ENCODE measurements at places on chromosomes 6 and 20. TPM values are rescaled to one million over a fixed set of nuclear protein-coding genes. Genes with fewer than 3 reads are reported as not detected.

ELOVL4 gene
- total RNA-seq = 0.95 TPM

SPAG4 gene
- 2.5 TPM for total RNA-seq

GRCh38 chr20:11651138-11651537 lies 266.6 kb upstream of the BTBD3 start:
- no peak for DNase-seq

ECHDC1 gene
- total RNA-seq = 46.2 TPM

DNA sequence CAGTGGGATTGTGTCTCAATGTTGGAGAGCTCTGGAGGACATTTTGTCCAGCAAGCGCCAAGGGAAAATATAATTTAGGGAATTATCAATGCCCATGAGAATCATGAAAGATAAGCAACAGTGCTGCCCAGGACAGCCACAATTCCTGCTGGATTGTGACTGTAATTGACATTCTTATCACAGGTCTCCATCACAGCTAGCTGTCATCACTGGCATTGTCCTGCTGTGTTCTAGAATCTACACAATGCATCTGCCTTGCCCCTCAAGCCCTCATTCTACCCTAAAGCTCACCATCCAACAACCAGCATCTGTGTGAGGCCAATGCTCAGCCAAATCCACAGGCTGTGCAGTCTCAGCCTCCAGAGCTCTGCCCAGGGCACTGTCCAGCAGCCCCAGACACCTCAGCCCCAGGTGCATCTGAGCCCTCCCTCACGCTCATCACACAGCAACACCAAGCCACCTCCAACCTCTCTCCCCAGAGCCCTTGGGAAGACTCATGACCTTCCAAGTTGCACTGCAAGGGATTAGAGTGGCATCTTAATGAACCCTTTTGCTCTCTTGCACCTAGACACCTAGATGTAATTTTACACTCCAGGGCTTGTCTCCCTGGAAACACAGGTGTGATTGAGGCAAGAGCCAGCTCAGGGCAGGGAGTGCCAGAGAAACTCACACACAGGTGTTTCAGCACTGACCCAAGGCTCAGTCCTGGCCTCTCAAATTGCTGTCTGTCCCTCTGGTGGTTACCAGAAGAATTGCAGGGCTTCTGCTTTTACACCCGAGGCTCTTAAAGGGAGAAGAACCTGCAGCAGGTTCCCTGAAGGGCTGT lies 85.2 kb upstream of the PHACTR3 start:
- DNase-seq = no peak

SAMD10 gene
- 0.84 TPM for total RNA-seq
